ENCODE measurements at places on chromosomes 1 and 21.
A peak's percentile ranks its signal among the peaks of the same experiment; 100 is the strongest.

DNA sequence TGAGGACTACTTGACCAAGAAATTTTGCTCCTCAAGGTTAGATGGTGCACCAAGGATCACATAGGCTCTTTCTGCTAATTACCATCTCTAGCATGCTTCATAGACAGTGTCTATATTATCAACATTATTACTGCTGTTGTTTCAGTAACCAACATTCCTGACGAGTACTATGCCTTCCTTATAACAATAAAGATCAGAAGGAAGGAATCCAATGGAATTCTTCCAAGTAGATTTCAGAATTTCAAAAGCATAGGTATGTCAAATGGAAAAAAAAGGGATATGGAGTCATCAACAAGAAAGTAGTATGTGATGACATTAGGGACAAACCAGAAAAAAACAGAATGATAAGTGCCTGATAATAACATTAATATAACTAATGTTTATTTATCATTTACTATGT is 39.6 kb upstream of the LPGAT1 start:
- no peak for DNase-seq

DNA sequence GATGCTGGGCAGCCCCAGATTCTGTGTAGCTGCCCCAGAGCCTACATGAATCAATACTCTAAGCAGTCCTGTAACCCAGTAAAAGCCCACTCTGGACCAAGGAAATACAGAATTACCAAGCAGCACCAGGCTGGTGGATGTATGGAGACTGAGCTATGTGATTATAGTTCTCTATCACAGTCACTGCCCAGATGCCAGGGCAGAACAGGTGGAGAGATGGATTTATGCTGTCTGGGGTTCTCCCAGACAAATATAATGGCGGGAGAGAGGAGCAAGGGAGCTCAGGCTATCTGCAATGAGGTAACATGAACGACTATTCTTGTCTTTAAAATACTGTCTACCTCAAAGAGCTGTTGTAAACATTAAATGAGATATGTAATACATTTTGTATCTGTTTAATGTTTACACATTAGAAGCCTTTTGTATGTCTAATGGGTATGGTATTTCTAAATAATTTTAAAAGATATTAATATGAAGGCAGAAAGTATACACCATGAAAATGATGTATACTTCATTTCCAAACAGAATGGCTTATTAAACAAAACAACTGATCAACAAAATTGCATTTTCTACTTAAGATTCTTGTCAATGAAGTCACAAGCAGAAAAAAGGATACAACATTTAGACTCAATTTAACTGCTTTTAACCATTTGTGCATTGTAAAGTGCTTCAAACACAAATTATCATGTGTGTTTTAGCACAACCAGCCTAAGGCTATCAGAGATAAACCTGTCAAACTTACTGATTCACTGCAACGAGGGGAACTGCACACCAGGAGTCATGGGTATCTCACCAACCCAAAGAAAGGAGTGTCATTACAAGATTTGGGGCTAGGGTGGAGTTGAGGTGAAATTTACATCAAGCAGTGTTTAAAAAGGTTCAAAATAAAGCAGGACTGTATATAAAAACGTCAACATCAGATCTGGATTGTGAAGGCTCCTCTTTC is 3.0 kb downstream of the SDE2 start:
- no peak for DNase-seq

- no peak for DNase-seq
These were observed 19.5 kb downstream of the RCAN1 start for GRCh38 chr21:34595457-34595856.

GRCh38 chr1:242239398-242239797 is 240.5 kb upstream of the MAP1LC3C start:
- DNase-seq, result no peak

- no peak for DNase-seq
These were observed 49.8 kb upstream of the SEC16B start for GRCh38 chr1:178019622-178020021.

DNA sequence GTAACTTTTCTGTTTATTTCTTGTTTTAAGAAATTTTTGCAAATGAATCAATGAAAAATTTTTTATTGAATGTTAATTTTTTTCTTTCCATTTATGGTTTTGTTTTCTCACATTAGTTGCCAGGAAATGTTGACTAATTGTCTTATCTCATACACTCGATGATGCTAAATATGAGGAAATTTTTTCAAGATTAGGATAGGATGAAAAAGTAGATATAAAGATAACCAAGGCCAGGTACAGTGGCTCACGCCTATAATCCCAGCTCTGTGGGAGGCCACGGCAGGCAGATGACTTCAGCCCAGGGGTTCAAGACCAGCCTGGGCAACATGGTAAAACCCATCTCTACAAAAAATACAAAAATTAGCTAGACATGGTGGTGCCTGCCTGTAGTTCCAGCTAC is 12.6 kb downstream of the LAX1 start:
- DNase-seq, result no peak

GRCh38 chr1:101006553-101006952 is 19.0 kb downstream of the DPH5 start:
- no peak for DNase-seq

DNA sequence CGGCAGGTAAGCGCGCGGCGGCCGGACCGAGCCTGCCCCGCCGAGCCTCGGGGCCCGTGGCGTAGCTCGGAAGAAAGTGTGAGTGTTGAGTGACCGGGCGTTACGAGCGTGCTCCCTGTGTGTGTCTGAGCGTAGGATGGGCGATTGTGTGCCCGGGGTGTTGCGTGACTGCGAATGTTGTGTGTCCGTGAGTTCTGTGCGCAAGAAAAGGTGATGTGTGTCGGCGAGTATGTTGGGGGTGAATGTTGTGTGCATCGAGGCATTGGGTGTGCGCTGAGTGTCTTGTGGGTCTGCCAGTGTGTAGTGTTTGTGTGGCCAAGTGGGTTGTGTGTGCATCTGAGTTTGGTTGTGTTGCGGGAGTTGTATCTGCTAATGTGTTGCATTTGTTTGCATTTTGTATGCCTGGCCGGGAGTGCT is 398 bp downstream of the PTPRU start:
- no peak for DNase-seq

DNA sequence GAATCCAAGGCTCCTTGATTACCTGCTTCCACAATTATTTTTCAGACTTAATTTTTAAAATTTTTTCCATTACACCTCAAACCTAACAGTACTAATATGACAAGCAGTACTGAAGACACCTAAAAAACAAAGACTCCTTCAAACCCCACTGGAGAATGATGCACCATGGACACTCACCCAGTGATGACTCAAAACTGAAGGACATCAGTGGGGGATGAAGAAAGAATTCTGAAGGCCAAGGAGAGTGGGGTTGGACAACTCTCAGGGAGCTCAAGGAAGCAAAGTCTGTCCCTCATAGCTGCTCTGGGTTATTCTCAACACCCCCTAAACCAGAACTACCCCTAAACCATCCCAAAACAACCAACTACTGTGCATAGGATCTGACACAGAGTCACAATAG is 2.4 kb upstream of the ARHGAP29 start:
- DNase-seq, result no peak

DNA sequence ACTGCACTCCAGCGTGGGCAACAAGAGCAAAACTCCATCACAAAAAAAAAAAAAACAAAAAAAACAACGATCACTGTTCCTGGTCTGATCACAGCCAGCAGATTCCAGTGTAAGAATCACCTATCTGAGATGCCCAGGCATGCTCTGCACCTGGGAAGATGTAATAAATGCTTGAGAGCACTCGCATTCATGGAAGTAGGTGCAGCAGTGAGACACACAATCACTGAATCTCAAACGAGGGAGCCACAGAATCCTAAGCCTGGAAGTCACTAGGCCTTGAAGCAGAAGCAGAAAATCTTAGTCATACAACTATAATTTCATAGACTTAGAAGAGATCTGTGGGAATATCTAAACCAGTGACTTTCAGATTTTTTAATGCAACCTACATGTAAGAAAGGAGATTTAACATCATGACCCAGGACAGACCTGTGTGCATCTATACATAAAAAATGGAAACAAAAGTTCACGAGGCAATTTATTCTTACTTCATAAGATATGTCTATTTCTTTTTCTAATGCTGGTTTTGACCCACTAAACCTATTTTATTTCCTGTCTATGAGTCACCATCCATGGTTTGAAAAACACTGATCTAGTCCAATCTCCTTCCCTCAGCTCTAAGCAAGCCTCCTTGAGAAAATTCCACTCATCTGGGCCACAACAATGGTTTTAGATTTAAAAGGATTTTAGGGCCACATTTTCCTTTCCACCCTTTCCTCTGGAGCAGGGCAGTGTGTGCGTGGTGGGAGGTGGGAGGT is 30.4 kb downstream of the RIMS3 start:
- DNase-seq, result no peak

GRCh38 chr1:218917656-218918055 is 256.0 kb upstream of the LYPLAL1 start:
- DNase-seq, result no peak

GRCh38 chr1:27348861-27349783 is 7.3 kb downstream of the SYTL1 start:
- peak; percentile 38 for DNase-seq

DNA sequence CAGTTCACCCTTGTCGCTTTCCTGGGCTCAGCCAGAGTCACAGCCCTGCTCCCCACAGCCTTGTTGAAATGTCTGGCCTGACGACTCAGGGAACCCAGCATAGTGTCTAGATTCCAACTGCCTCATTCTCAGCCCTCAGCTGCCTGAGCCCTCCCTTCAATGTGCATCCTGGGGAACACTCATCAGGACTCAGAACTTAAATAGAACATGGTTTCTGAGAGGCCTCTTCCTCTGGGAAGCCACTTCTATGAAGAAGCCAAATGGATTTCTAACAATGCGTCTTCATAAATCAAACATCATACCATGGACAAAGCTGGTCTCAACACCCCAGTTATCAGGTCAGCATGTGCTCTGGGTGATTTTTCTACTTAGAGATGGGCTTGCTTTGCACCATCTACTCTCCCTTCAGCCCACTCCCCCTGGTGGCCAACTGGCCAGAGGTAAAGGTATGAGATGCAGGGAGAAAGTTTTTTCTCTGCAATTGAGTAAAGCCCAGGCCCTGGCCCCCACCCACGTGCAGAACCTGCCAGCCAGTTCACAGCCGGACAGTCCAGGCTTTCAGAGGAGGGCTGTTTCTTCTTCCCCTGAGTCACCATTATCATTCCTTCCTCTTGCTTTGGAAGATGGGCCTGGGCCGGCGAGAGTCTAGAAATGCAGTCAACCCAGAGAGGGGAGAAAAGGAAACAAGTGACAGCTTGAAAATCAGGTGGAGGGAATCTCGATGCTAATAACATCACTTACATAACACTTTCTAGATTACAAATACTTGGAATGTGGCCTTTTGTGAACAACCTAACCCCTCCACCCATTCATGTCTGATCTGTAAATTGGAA is 32.1 kb downstream of the CD244 start:
- DNase-seq, result peak; percentile 80

DNA sequence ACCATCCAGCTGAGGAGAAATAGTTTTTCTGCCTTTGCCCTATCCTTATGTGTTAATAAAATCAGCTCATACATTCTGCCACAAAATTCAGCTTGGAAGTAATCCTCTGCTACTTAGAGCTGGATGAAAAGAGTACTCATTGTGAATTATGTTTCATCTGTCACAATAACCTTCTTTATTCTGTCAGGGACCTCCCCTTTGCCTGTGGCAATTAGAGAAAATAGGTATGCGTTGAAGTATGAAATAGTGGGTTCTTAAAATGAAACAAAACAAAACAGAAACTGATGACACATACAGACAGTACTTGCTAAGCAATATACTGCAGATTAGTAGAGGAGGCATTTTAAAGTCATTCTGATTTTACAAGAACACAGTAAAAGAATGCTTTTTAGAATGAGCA is 578.5 kb downstream of the USP25 start:
- DNase-seq, result no peak

DNA sequence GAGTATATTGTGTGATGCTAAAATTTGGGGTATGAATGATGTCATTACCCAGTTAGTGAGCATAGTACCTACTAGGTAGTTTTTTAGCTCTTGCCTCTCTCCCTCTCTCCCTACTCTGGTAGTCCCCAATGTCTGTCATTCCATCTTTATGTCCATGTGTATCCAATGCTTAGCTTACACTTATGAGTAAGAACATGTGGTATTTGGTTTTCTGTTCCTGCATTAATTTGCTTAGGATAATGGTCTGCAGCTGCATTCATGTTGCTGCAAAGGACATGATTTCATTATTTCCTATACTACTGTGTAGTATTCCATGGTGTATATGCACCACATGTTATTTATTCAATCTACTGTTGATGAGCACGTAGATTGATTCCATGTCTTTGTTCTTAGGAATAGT is 54.4 kb upstream of the NEGR1 start:
- no peak for DNase-seq

GRCh38 chr21:32732544-32732943 is 4.7 kb upstream of the SYNJ1 start:
- no peak for DNase-seq

DNA sequence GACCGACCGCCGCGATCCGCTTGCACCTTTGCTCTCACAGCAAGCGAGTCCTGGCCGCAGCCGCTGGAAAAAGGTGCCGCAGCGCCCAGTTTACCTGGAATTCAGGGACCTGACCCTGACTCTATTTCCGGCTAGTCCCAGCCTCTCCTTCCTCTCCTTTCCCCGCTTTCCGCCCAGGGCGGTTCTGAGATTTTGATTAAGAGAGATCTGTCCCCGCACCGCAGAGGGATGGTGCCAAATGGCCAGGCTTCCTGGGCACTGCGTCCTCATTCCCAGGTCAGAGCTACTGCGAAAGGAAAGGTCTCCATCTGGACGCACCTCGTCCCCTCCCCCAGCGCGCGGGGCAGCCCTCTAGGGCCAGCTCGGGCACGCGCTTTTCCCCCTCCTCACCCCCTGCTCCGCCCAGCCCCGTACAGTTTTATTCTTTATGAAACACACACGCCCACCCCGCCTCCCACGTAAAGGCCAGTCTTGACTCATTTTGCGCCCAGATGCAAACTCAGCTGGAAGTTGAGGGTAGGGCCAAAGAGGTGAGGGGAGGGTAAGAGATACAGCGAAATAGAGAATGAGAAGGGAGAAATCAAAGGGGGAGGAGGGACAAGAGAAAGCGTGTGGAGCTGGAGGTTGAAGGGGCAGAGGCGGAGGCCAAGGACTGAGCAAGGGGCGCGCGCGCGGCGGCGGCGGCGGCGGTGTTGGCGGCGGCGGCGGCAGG is 411.8 kb upstream of the ESRRG start:
- no peak for DNase-seq

- no peak for DNase-seq
These were observed 113.3 kb downstream of the TNR start for GRCh38 chr1:175630076-175630475.

DNA sequence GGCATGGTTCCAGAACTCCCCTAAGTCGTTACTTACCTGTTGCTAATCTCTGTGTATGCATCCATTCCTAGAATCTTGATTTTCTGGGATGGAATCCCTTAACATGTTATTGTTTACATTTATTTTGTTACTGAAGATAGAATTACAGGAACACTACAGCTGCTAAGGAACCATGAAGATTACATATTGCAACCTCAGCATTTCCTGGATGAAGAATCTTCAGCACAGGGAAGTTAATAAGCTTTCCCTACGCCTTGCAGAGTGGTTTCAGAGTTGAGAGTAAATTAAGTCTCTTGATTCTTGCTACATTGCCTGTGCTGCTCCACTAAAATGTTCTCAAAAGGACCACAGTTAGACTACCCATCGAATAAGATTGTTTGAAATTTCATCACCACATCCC is 31.4 kb upstream of the GBP6 start:
- no peak for DNase-seq

All from activated CD8-positive, alpha-beta memory T cell treated with anti-CD3 and anti-CD28 coated beads, Interleukin-2, amount 50 U/mL, for 4 hours (primary cell).